ENCODE measurements at places on chromosomes 4 and X.

DNA sequence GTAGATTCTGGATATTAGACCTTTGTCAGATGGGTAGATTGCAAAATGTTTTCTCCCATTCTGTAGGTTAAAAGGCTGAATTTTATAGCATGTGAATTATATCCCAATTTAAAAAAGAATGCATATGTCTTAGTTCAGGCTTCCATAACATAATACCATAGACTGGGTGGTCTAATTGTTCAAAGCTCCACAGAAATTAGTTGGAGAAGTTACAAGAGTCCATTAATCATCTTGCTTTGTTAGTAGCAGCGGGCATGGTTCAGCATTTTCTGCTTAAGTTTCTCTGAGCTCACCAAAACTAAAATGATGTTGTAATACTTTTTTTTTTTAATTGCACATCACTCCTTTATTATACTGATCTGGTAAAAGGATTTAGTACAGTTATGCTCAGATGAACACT is 1.8 kb downstream of the PGAM4 start:
- no peak for DNase-seq

GRCh38 chrX:69093960-69094871 is 71.0 kb downstream of the PJA1 start:
- no peak for DNase-seq

DNA sequence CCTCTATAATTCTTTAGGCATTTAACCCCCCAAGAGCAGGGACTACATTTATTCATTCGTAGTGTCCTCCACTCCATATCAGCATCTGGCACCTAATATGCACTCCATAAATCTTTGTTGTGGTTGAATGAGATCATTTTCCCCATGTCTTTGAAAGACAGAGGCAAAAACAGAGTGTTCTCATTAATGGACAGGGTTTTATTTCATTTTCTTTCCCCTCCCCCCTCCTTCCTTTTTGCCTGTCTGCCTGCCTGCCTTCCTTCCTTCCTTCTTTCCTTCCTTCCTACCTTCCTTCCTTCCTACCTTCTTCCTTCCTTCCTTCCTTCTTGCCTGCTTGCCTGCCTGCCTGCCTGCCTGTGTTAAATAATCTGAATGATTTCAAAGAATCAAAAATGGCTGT is 83.2 kb downstream of the SHROOM3 start:
- DNase-seq, result no peak

DNA sequence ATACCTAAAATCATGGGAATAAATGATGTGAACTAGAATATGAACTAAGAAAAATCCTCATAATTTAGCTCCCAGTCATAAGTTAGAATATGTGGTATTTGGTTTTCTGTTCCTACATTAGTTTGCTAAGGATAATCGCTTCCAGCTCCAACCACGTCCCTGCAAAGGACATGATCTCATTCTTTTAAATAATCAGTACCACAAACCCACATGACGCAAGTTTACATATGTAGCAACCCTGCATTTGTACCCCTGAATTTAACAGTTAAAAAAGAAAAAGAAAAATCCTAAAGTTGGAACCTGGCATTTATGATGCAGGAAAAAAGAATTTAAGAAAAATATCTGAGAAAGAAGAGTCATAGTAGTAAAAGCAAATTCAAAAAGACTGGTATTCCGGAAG is 13.3 kb downstream of the UBA6 start:
- DNase-seq, result no peak

DNA sequence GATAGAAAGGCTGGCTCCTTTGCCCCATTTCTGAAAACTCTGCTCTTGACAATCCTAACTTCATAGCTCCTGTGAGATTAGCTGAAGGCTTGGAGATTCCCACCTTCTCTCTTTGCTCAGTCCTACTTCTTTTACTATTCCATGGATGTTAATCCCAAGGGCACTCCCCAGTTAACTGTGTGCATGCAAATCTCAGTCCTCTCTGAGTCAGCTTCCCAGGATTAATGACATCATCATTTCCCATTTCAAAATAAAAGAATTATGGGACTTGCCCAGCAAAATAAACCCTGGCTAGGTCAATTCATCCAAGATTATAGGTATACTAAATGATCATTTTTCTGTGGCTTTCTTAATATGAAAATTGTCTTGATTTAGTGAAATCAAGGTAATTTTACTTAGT is 328.6 kb upstream of the NR3C2 start:
- DNase-seq, result no peak

DNA sequence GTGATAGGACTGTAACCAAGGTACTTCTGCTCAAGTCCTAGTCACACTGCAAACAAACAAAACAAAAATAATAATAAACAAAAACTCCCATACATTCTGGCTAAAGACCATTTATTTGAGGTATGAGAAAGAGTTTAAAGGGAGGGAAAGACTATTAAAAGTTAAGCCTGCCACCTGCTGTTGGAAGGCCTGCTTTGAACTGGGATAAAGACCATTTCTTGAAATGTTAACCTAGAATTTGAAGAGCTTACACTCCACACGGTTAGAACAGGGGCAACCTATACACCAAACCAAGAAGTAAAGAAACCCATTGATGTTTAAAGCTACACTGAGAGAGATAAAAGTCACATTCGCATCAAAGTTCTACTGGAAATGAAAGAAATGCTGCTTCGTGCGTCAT is 548.7 kb upstream of the DIPK2B start:
- DNase-seq, result no peak

DNA sequence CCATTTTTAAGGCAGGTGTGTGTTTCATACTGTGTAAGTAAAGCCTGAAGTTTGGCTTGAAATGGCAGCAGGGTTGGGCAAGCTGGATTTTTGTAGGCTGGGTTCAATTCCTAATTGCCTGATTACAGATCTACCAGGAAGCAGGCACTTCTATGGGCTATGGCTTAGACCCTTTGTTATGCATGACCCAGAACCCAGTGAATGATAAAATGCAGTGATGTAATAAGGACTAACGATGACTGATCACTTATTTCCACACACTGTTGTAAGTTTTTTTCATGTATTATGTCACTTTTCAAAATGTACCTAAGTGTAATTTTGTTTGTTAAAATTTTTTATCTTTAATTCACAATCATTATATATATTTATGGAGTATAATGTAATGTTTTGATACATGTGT is 8.6 kb downstream of the LANCL3 start:
- DNase-seq, result no peak

GRCh38 chr4:32569861-32570260 is 1849.7 kb downstream of the PCDH7 start:
- DNase-seq, result no peak

GRCh38 chr4:146260521-146260920 is 46.2 kb downstream of the REELD1 start:
- no peak for DNase-seq

- DNase-seq, result no peak
Measured at GRCh38 chrX:106710771-106711170, 15.7 kb upstream of the RNF128 start.

DNA sequence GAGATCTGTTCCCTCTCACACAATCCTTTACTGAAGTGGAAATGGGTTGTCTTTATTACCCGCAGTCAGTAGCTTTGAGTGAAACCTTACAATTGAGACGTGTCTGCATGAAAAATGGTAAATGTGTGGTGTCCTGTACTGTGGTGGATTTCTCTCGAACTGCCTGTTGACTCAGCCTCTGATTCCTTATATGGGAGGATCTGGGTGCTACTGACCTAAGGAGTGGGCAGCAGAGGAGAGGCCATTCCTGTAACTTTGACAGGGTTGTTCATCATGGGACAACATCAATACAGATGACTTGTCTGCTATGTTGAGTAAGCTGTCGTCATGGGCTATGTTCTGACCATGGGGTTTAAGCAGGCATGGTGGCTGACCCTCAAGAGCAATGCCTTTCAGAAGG is 159.6 kb upstream of the WDR1 start:
- no peak for DNase-seq

DNA sequence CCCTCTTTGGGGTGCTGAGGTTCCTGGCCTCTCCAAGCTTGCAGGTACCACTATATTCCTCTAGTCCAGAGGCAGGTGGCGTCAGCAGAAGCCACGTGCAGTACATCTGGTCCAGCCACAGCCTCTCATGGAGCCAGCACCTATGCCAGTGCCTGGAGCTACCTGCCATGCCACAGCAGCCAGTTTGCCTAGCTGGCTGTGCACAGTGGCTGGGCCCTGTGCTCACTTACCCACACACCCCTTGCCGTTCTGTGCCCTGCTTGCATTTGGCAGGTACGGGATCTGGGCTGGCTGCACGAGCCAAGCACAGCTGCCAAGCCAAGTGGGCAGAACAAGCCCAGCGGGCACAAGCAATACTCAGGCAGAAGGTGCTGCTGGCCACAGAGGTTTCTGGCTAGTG is 601.1 kb downstream of the EPHA5 start:
- no peak for DNase-seq

DNA sequence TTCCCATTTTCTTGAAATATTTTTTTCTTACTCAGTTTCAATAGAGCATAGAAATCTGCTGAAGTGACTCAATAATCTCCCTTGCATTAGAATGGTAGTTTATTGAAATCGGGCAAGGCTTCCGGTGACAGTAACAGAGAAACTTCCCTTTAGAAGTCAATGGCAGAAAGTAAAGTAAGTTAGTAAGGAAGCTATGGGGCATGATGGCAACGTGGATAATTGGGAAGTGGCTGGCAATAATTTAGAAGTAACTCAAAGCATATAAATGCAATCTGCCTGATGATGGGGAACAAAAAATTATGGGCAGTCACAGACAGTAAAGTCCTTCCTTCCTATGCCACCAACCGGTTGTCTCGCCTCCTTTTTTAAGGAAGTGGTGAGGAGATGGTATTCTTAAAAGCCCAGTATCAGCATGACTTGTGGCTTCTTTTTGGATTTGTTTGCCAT is 7.6 kb downstream of the CYBB start:
- DNase-seq, result no peak

- no peak for DNase-seq
Measured at GRCh38 chrX:72621625-72622485, 49.2 kb upstream of the HDAC8 start.

DNA sequence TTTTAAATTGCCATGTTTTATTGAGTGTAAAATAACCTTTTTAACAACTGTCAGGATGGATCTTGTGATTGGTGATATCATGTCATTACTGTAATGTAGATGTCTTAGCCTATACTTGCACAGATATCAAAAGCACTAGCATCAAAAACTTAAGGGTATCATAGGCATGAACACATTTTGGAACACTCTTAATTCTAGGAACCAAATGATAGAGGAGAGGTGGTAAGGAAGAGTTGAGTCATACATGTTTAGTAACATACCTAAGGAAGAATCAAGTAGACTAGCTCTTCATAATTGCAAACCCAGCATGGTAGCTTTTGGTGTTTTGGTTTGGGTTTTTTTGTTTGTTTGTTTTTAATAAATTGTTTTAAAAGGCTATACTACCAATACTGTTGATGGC is 43.4 kb downstream of the SMARCAD1 start:
- DNase-seq, result no peak

DNA sequence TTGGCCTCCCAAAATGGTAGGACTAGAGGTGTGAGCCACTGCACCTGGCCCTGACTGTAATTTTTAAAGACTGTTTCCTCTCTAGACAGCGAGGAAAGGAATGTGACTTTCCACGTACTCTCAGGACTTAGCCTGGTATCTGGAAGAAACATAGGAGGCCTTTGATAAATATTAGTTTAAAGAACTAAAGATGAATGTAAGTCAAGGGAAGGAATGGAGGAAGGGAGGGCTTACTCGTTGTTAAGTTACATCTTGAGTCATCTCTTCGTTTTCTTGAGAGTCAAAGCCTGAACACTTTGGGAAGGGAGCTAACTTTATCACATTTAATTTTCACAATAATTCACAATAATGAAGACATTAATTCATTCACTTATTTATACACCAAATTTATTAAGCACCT is 7.2 kb upstream of the LNX1 start:
- no peak for DNase-seq

DNA sequence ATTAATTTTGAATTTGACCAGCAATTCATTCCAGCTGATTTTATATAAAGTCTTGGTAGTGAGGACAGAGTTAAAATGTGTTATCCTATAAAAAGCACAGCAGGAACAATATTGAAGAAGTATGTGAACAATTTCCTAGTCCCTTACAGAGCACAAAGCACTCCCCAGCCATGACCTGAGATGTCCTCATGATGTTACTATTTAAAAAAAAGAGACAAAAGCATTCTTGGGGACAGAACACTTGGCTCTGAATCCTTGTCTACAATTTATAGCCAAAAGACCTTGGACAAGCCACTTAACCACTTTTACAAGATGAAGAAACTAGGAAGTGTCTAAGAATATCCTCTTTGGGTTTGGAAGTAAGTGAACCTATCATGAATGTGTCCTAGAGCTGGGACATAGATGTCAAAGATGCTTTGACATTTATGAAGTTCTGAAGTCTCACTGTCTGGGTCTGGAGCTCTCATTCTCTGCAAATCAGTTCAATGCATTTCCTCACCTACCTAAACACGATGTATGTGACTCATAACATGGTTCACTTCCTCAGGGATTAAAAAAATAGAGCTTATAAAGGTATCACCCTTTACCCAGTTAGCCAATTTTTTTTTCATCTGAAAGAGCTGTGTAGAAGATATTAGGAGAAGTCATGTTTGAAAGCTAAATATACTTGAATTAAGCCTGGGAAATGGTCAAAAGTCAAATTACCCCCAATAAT is 61.4 kb downstream of the IGFBP7 start:
- DNase-seq, result no peak

DNA sequence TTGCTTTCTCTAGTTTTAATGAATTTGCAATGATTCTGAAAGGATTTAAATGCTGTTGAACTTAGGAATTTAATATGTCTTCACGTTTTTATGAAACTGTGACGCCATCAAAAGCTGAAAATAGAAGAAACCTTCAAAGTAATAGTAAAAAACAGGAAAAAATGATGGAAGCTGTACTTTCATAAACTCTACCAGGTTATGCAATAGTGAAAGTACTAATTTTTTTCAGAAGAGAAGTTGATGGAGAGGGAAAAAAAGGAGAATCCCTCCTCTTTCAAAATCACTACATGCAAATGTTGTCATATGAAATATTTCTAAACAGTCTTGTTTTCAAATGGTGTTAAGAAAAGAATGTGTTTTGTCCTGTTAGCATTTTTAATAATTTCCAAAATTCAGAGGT is 73.6 kb downstream of the ZNF330 start:
- no peak for DNase-seq

DNA sequence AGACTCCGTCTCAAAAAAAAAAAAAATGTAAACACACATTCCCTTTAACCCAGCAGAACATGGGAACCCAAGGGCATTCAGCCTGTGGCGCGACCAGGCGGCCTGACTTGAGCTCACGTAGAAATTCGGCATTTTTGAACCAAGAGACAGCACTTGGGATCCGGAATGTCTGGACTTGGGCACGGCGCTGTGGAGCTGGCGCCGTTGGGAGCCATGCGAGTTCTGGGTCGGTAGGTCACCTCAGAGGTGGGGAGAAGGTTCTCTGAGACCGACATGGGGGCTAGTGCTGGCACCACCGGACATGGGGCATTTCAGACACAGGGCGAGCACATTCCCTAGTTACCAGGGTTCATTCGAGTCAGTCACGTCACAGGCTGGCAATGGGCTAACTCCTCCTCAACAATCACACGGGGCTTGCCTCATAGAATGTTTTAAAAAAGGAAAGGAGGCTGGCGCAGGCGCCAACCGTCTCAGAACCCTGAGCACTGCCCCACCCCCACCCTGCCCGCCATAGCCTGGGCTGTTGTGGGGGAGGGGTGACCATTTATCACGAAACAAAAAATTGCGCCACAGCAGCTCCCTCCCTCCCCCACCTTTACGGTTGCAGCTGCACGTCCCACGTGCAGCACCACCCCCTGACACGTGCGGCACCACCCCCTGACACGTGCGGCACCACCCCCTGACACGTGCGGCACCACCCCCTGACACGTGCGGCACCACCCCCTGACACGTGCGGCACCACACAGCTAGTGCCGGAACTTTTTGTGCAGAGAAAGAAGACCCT is at the start of gene TEX28:
Gene TEX28, minus strand, starts transcription at position 334 of the 784 bp plus-strand sequence. CDS start 3,007 bp downstream, outside the sequence.
- no peak for DNase-seq

GRCh38 chr4:56289934-56290333 is 97.4 kb downstream of the AASDH start:
- no peak for DNase-seq
